ENCODE measurements at places on chromosomes 1 and 21. TPM values are rescaled to one million over a fixed set of nuclear protein-coding genes. Genes with fewer than 3 reads are reported as not detected.

TSPEAR gene
- not detected for total RNA-seq

CLDN14 gene
- total RNA-seq = not detected

C1QB gene
- total RNA-seq = 454 TPM

WNT4 gene
- not detected for total RNA-seq

G0S2 gene
- total RNA-seq = 15.1 TPM

PLEKHO1 gene
- total RNA-seq = 88.9 TPM

TPR gene
- 35.7 TPM for total RNA-seq

LMX1A gene
- total RNA-seq = 1.7 TPM

OXCT2 gene
- total RNA-seq = not detected

HTR1D gene
- total RNA-seq = not detected

TTC39A gene
- not detected for total RNA-seq

DNA sequence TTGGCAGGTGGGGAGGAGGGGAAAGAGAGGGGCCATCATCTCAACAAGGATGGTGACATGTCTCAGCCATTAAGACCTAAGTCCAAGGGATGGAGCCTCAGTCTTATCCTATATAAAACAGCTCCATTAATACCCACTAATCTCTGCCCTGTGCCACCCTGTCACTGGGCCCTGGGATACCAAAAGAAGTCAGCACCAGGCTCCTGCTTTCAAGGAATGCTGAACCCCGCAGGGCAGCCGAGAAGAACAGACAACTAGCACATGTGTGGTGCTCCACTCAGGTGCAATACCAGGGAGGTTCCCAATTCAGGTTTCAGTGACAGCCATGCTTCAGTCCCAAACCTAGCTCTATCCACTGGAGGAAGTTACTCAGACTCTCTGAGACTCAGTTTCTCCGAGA lies 128.4 kb downstream of the GRIK3 start:
- no peak for DNase-seq

DNA sequence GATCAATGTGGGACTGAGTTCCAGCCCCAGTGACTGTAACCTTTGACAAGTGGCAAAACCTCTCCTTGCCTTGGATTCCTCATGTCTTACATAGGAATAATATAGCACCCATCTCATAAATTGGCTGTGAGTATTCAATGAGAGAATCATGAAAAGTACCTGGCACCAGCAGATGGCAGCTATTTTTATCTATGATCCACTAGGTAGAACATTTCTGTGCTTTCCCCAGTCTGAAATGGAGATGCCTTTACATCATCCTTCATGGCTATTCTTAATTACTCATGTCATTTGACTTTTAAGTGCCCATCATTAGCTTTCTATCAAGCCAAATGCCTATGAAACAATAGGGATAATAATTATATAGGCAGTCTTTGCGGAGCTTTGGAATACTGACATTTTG lies 130.1 kb downstream of the TGFB2 start:
- DNase-seq = no peak

GRCh38 chr1:187638733-187639434 lies 810.1 kb downstream of the PLA2G4A start:
- DNase-seq = no peak

DNA sequence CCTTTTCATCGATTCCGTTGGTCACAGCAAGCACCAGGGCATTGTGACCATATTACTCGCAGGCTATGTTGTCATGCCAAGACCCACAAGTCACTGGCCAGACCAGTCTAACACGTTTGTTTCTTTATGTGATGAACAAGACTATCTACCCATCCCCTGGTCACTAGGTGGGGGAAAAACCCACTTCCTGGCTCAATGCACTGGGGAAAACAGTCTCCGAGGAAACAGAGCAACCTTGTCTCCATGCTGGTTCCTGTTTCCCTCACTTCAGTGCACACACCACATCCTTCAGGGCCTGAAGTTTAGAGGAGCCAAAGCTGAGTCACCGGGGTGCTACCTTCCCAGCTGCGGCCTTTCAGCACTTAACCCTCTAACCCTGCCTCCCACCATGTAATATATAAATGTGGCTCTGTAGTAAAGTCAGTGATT lies 20.9 kb downstream of the ERICH3 start:
- DNase-seq = no peak

- no peak for DNase-seq
These were observed 51.7 kb upstream of the EDEM3 start for GRCh38 chr1:184806296-184806721.

DNA sequence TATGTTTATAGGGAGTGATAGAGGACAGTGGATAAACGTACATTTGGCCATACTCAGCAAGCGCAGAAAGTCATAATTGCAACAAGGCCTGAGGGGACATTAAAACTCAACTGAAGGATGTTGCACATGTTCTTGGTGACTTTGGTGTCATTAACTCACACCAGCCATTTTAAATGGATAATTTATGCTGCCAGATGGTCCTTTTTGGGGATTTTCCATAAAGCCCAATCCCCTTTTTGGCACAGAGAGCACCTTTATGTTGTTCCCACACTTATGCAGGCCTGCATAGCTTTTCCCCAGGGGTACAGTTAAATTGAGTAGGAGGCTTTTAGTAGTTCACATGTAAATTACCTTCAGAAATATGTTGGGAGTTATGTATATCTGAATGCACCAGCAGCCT lies 279.6 kb downstream of the NFIA start:
- DNase-seq = no peak

- peak; percentile 51 for DNase-seq
These were observed 102.6 kb downstream of the GALNT2 start for GRCh38 chr1:230169454-230170152.

- no peak for DNase-seq
These were observed 86.2 kb downstream of the C1orf94 start for GRCh38 chr1:34262921-34263320.

DNA sequence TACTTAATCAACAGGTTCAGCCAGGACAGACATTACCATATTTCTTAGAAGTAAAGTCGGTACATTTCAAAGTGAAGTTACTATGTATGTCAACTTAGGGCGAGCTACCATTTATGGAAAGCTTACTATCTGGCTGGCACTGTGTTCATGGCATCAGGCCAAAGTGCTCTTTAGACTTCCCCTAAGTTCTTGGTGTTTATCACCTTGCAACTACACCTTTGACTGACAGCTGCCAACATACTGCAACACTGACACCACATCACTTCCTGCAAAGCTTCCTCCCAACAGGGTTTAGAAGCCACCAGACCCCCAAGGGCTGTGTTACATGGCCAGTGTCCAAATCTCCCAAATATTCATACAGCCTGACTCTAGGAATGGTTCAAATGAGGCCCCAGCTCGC lies 61.0 kb downstream of the TIAM1 start:
- DNase-seq = no peak

DNA sequence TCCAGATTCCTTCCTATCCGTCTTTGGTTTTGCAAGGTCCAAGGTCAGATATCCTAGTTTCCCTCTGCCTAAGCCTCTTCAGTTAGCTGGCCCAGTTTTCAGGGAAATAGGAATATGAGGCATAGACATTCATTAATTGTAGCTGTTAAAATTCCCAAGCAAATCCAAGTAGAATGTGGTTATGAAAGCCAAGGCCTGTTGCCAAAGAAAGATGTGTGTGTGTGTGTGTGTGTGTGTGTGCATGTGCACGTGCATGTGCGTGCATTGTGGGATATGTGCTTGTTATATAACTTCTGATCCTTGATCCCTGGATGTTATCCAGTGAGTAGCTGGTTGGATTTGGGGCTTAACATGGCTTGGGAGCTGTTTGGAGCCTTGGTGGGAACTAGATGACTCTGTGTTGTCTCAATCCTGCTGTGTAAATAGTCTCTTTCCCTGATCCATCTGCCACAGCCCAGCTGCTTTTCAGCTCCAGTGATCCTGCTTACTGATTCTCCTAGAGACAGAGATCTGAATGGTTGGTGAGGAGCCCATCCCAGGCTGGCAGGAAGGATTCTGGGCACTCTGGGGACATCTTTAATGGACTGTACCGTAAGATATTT lies 70.6 kb upstream of the GCLM start:
- DNase-seq = no peak

DNA sequence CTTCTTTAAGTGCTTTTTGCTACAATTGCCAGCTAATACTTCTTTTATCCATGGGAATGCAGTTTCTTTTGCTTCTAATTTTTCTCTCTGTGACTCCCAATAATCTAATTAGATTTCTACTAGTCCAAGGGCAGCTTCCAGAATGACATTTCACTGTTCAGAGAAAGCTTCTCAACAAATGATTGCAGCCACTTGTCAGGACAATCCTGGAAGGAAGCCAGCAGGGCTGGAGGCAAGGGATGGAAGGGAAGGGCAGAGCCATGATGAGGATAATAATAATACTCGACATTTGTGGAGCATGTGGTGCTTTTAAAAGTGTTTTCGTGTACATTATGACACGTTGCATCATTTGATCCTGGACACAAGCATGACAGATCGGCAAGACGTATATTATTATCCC lies 19.4 kb downstream of the F11R start:
- no peak for DNase-seq

GRCh38 chr21:40146216-40146837 lies 279.1 kb downstream of the PCP4 start:
- no peak for DNase-seq

GRCh38 chr1:209768354-209768774 lies 12.5 kb downstream of the TRAF3IP3 start:
- no peak for DNase-seq

GRCh38 chr21:41548781-41549180 lies 40.8 kb upstream of the TMPRSS2 start:
- DNase-seq = no peak

DNA sequence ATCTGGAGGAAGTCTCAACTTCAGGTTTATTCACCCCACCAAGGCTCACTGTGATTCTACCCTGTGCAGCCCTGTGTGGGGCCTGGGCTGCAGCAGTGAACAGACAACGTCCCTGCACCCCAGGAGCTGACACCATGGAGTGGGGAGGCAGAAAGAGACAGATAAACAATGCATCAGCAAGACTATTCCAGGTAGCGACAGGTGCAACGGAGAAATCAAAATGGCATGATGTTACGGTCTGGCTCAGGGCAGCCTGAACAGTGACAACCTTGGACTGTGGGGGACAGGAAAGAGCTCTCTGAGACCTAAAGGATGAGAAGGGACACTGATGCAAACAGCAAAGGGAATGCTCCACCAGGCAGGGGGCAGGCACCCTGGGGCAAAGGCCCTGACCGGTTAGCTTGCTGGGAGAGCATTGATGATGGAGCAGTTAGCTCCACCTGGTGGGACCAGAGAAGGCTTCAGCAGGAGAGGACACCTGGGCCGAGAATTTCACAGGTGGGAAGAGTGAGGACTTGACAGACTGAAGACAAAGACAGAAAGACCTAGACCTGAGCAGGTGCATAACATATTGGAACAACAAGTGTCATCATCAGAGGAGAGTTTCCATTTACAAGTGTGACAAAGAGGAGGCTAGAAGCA lies 589.9 kb downstream of the MATN1 start:
- no peak for DNase-seq

DNA sequence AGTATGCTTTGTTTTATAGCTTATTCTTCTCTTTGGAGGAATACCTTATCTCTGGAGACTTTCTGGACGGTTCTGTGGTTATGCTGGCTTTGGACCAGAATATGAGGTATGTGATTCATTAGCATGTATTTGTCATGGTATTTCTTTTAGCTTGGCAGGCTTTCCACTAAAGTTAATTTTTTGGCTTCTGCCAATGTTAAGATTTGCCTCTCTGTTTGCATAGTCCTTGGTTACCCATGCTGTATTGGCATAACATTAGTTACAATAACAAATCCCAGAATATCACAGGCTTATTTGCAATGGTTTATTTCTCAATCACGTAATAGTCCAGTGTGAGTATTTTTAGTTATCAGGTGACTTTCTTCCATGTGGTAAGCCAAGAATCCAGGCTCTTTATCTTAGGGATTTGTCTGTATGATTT lies 9.7 kb downstream of the ZMPSTE24 start:
- no peak for DNase-seq

DNA sequence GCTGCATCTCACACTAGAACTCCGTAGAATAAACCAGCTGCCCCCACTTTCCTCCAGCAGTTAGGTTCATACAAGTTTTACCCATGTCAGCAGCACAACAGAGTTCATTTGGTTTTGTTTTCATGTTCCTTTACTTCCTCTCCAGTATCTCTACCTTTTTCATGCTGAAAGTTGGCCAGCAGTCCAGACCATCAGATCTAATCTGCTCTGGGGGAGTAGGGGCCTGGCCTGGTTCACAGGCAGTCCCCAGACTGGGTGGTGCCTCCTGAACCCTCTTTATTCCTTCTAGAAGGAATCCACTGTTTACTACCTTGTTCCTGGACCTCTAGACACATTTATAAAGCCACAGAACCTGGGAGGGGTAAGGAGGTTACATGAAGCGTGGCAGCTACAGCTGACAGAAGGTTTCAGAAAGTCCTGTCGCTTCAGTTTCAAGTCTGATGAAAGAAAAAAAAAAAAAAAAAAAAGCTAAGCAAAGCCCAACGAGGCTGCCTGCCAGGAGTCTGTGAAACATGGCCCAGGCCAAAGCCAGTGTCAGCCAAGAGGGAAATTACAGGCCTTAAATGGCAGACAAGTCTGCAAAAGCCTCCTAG lies 184.6 kb upstream of the JUN start:
- peak; percentile 14 for DNase-seq

- no peak for DNase-seq
These were observed 5.4 kb upstream of the TDRD5 start for GRCh38 chr1:179586107-179586823.

DNA sequence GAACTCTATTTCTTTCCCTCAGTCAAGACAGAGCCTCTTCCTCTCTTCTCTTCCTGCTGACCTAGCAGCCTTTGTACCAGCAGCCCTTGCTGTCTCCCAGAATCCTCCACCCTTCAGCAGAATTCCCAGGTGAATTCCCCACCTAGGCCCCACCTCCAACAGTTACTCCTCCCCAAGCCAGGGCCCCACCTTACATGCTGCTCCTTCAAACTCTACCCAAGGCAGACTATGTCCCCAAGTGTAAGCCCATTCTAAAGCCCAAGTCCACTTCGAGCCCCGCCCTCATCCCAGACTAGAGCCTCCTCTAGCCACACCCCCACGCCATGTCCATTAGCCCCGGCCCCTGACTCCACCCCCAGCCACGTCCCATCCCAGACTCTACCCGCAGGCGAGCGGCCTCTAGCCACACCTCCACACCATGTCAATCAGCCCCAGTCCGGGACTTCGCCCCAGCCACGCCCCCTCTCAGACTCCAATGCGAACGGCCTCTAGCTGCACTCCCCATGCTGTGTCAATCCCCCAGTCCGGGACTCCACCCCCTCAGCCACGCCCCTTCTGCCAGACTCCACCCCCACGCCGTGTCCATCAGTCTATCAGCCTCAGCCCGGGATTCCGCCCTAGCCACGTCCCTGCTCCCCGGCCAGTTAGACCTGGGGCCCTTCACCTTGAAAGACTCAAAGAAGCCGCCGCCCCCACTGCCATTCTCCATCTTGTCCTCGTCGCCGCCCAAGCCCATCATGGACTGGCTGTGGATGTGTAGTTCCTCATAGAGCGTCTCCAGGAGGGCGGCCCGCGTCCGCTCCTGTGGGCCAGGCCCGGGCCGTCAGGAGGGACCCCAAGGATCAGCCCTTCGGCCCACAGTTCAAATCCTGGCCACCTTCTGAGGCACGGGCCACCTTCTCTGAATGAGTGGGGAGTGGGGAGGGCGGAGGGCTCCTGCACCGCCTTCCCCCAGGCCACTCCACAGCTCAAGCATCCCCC lies 61.3 kb downstream of the RAP1GAP start:
- DNase-seq = no peak

Data from ascending aorta (tissue), 2 donors.